ENCODE measurements at places on chromosomes 1 and 21. TPM values are rescaled to one million over a fixed set of nuclear protein-coding genes. Genes with fewer than 3 reads are reported as not detected.

GRCh38 chr1:192126030-192126619 is 32.1 kb upstream of the RGS18 start:
- no peak overlapping the region for H3K27ac ChIP-seq
- H3K4me3 ChIP-seq, result no peak overlapping the region
- H3K36me3 ChIP-seq, result no peaks in the 10 kb centered on the region
- H3K27me3 ChIP-seq, result no peaks in the 10 kb centered on the region

- no peak for DNase-seq
- H3K4me3 ChIP-seq, result no peak overlapping the region
- H3K4me1 ChIP-seq, result no peaks in the 10 kb centered on the region
- no peak overlapping the region for H3K27ac ChIP-seq
- H3K36me3 ChIP-seq, result no peaks in the 10 kb centered on the region
- H3K27me3 ChIP-seq, result no peaks in the 10 kb centered on the region
Observed at GRCh38 chr1:96338622-96339021, 383.0 kb upstream of the PTBP2 start.

GRCh38 chr1:84803604-84804003 is 89.4 kb downstream of the LPAR3 start:
- no peak overlapping the region for H3K27ac ChIP-seq
- H3K36me3 ChIP-seq, result no peaks in the 10 kb centered on the region
- H3K4me1 ChIP-seq, result no peaks in the 10 kb centered on the region
- no peak overlapping the region for H3K4me3 ChIP-seq

DNA sequence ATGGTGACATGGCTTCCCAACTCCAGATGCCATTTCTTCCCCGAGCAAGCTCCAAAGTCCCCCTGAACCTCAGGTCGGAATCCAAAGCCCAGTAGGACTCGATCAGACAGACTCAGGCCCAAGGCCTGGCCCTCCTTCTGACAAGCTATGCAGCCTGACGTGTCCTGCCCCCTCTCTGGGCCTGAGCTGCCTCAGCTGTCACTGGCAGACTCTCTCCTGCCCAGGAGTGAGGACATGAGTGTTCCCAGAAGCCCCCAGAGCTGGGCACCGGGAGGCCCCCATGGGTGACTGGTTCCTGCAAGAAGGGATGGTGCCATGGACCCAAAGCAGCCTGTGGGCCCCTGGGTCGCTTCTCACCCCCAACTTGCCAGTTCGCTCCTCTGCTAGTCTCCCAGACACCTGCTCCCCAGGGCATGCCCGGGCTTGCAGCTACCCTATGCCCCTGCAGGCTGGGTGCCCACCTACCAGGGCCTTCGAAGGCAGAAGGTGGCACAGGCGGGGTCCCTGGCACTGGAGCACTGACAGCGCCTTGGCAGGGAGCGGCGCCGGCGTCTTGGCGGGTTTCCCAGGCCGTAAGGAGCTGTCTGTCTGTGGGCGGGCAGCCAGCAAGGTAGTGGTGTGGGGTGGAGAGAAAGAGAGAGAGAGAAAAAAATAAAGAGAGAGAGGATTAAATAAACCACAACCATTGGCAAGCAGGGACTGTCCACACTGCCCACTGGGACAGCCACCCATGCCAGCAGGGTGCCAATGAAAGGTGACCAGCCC is 2.3 kb downstream of the EDN2 start:
- DNase-seq, result peak; percentile 88
- no peaks in the 10 kb centered on the region for H3K36me3 ChIP-seq
- H3K27ac ChIP-seq, result peak overlapping the region; percentile 72
- H3K4me3 ChIP-seq, result no peak overlapping the region
- H3K4me1 ChIP-seq, result peaks cover 9% of the 10 kb centered on the region
- H3K27me3 ChIP-seq, result no peaks in the 10 kb centered on the region

- H3K4me3 ChIP-seq, result peak overlapping the region; percentile 77
- no peak for DNase-seq
- H3K27me3 ChIP-seq, result no peaks in the 10 kb centered on the region
- H3K4me1 ChIP-seq, result peaks cover 6% of the 10 kb centered on the region
- H3K36me3 ChIP-seq, result no peaks in the 10 kb centered on the region
- peak overlapping the region; percentile 92 for H3K27ac ChIP-seq
Observed at GRCh38 chr1:155049651-155050559, 1.2 kb upstream of the ADAM15 start.

GRCh38 chr1:182716740-182717720 is 32.6 kb upstream of the RGS8 start:
- H3K27ac ChIP-seq, result no peak overlapping the region
- H3K27me3 ChIP-seq, result no peaks in the 10 kb centered on the region
- H3K36me3 ChIP-seq, result no peaks in the 10 kb centered on the region
- no peak for DNase-seq

GRCh38 chr1:147620543-147620942 is 49.8 kb downstream of the ACP6 start:
- DNase-seq, result no peak
- H3K27me3 ChIP-seq, result no peaks in the 10 kb centered on the region
- H3K4me1 ChIP-seq, result no peaks in the 10 kb centered on the region
- no peaks in the 10 kb centered on the region for H3K36me3 ChIP-seq
- H3K27ac ChIP-seq, result no peak overlapping the region

DNA sequence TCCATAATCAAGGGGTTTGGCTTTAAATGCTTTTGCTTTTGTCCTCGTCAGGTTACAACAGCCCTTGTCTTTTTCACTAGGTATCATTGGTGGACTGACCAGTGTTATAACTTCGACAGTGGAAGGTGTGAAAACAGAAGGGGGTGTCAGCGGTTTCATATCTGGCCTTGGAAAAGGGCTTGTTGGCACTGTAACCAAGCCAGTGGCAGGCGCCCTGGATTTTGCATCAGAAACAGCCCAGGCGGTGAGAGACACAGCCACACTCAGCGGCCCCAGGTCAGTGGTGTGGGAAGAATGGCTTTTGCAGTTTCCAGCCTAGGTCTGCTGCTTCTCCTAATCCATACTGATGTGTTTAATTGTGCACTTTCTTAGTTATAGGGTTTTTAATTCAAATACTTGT is 157.9 kb downstream of the DHRS3 start:
- no peak for DNase-seq

DNA sequence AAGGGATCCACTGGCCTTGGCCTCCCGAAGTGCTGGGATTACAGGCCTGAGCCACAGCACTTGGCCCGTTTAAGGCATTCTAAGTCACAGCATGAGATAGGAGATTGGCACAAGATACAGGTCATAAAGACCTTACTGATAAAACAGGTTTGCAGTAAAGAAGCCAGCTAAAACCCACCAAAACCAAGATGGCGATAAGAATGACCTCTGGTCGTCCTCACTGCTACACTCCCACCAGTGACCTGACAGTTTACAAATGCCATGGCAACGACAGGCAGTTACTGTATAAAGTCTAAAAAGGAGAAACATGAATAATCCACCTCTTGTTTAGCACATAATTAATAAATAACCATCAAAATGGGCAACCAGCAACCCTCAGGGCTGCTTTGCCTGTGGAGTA is 33.3 kb upstream of the RCC2 start:
- H3K27me3 ChIP-seq, result no peaks in the 10 kb centered on the region
- H3K4me3 ChIP-seq, result no peak overlapping the region
- H3K27ac ChIP-seq, result no peak overlapping the region
- H3K36me3 ChIP-seq, result no peaks in the 10 kb centered on the region
- H3K4me1 ChIP-seq, result no peaks in the 10 kb centered on the region

DNA sequence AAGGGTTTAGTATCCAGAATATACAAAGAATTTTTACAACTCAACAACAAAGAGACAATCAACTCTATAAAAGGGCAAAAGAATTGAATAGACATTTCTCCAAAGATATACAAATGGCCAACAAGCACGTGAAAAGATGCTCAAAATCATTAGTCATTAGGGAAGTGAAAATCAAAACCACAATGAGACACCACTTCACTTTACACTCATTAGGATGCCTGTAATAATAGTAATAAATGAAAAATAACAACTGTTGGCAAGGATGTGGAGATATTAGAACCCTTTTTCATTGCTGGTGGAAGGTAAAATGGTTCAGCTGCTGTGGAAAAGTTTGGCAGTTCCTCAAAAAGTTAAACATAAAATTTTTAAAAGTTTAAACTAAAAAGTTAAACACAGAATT is 7.0 kb upstream of the ABCD3 start:
- no peak overlapping the region for H3K27ac ChIP-seq
- no peak for DNase-seq
- H3K4me1 ChIP-seq, result no peaks in the 10 kb centered on the region
- no peak overlapping the region for H3K4me3 ChIP-seq

GRCh38 chr1:47751996-47752451 is 245.2 kb downstream of the TRABD2B start:
- no peaks in the 10 kb centered on the region for H3K4me1 ChIP-seq
- no peaks in the 10 kb centered on the region for H3K27me3 ChIP-seq
- H3K4me3 ChIP-seq, result no peak overlapping the region
- peak overlapping the region; percentile 82 for H3K27ac ChIP-seq

DNA sequence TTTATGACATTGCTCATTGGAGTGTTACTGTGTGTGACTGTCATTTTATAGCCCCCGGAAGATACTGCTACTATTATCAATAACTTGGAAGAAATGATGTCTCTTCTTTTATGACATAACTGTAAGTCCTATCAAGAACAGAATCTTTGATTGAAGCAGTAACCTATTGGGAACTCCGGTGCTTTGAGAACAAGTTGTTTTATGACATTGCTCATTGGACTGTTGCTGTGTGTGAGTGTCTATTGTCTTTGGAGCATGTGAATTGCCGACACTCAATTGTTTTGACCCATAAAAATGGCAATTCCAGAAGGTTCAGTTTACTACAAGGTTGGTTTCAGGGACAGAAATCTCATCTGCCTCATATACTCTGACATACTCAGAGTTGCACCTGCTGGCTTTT is 8.0 kb downstream of the KCNK1 start:
- H3K36me3 ChIP-seq, result no peaks in the 10 kb centered on the region
- no peaks in the 10 kb centered on the region for H3K4me1 ChIP-seq
- no peak overlapping the region for H3K4me3 ChIP-seq
- no peaks in the 10 kb centered on the region for H3K27me3 ChIP-seq

DNA sequence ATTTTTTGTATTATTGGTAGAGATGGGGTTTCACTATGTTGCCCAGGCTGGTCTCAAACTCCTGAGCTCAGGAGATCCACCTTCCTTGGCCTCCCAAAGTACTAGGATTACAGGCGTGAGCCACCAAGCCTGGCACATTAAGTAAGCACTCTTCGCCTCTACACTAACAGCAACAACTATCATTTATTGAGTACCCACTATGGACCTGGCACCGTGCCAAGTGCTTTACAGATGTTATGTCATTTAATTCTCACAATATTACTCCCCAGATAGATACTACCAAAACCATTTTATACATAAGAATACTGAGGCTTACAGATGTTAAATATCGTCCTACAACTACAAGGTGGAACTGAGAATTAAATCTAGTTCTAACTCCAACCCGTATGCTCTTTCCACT is 50.1 kb downstream of the TUT4 start:
- H3K4me3 ChIP-seq, result no peak overlapping the region
- no peak for DNase-seq
- no peak overlapping the region for H3K27ac ChIP-seq
- no peaks in the 10 kb centered on the region for H3K4me1 ChIP-seq
- H3K36me3 ChIP-seq, result no peaks in the 10 kb centered on the region
- H3K27me3 ChIP-seq, result no peaks in the 10 kb centered on the region

DNA sequence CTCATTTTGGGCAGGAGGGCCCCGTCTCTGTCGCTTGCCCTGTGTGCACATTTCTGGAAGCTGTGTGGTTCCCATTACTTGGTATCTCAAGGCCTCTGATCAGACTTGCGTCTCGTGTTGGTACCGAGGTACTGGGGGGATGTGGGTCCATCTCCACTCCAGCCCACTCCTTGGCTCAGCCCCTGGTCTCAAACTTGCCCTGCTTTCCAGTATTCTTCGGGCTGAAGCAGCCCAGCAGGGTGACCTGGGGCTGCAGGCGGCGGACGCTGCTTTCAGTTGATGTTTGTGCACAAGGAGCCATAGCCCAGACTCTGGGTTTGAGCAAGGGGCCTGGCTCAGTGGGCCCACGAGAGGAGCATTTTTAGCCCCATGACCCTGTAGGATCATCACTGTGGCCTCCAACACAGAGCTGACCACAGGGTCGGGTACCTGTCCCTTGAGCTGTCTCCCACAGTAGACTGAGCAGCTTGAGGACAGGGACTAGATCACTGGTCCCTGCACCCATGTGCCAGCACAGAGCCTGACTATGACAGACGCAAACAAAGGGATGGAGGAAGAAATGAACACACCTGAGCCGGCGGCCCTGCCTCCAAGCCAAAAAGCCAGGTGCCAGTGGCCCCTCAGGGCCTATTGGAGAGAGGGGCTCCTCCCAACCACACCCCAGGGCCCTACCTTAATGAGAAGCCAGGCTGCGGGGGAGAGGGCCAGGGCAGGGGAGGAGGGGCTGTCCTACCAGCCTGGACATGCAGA is 46.8 kb downstream of the CHD5 start:
- H3K27me3 ChIP-seq, result no peaks in the 10 kb centered on the region
- no peak for DNase-seq
- no peaks in the 10 kb centered on the region for H3K36me3 ChIP-seq
- no peaks in the 10 kb centered on the region for H3K4me1 ChIP-seq
- no peak overlapping the region for H3K27ac ChIP-seq

- H3K4me1 ChIP-seq, result no peaks in the 10 kb centered on the region
- H3K36me3 ChIP-seq, result no peaks in the 10 kb centered on the region
- DNase-seq, result no peak
- H3K27me3 ChIP-seq, result peaks cover 3% of the 10 kb centered on the region
Observed at GRCh38 chr1:241518476-241519307, 863 bp downstream of the FH start.

- no peak for DNase-seq
- peak overlapping the region; percentile 85 for H3K27ac ChIP-seq
- H3K27me3 ChIP-seq, result no peaks in the 10 kb centered on the region
- H3K4me1 ChIP-seq, result peaks cover 6% of the 10 kb centered on the region
Observed at GRCh38 chr1:156508955-156509234, 8.3 kb upstream of the MEF2D start.

DNA sequence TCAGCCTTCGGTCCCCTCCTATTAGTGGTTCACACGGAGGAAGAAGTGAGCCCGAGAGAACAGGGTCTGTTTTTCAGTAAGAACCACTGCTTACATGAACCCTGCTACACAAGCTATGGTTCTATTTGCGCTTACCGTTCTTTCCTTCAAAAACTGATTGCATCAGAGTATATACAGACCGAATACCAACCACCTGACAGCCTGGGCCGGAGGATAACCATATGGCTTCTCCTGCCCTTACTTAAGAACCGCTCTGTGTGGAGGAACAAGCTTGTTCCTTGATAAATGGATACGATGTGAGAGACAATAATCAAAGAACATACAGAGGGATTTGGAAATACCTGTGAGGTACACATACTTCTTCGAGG is 1.1 kb upstream of the KCNT2 start:
- no peak for DNase-seq
- no peaks in the 10 kb centered on the region for H3K36me3 ChIP-seq
- H3K4me3 ChIP-seq, result peak overlapping the region; percentile 74
- H3K27me3 ChIP-seq, result no peaks in the 10 kb centered on the region

RAP1GAP gene
- total RNA-seq, result 7.2 TPM

CDA gene
- 0.98 TPM for total RNA-seq

SPAG17 gene
- total RNA-seq, result 5.9 TPM

BMP8A gene
- total RNA-seq, result not detected

SSBP3 gene
- 28.0 TPM for total RNA-seq

OR2T11 gene
- total RNA-seq, result not detected

C1orf210 gene
- total RNA-seq, result 7.2 TPM

VWA1 gene
- total RNA-seq, result 44.8 TPM

SLC50A1 gene
- 32.4 TPM for total RNA-seq

SYCP1 gene
- 0.16 TPM for total RNA-seq

OR2G6 gene
- not detected for total RNA-seq

ZNF695 gene
- total RNA-seq, result not detected

TMEM52 gene
- 1.6 TPM for total RNA-seq
